Activated CD8-positive, alpha-beta T cell treated with anti-CD3 and anti-CD28 coated beads for 36 hours (primary cell): ENCODE measurements at places on chromosomes 4 and X. TPM values are rescaled to one million over a fixed set of nuclear protein-coding genes. Genes with fewer than 3 reads are reported as not detected.

The FAM9A gene
- not detected for total RNA-seq

The CHRDL1 gene
- not detected for total RNA-seq

GRCh38 chrX:45070116-45071007 lies 130.3 kb downstream of the DIPK2B start:
- no peaks in the 10 kb centered on the region for H3K27me3 ChIP-seq
- H3K36me3 ChIP-seq, result peaks cover 39% of the 10 kb centered on the region
- peaks cover 52% of the 10 kb centered on the region for H3K4me1 ChIP-seq
- H3K27ac ChIP-seq, result peak overlapping the region; percentile 44

GRCh38 chrX:136115126-136115903 lies 32.0 kb upstream of the FHL1 start:
- H3K27ac ChIP-seq, result no peak overlapping the region
- DNase-seq, result no peak
- no peaks in the 10 kb centered on the region for H3K4me1 ChIP-seq
- no peak overlapping the region for H3K4me3 ChIP-seq
- H3K36me3 ChIP-seq, result no peaks in the 10 kb centered on the region
- H3K27me3 ChIP-seq, result no peaks in the 10 kb centered on the region

- no peak within 1 kb of the TSS for H3K27ac ChIP-seq
- peak within 1 kb of the TSS; percentile 77 for H3K4me3 ChIP-seq
- peak; percentile 36 for DNase-seq
- peaks cover 30% of the 10 kb centered on the region for H3K27me3 ChIP-seq
These were observed at the start of gene PCSK1N for GRCh38 chrX:48835524-48836329. TSS of gene PCSK1N (minus strand) at chrX:48835610. CDS start at chrX:48835532, 78 bp downstream.
